ENCODE measurements at places on chromosomes 11 and 22.

GRCh38 chr11:20501971-20502370 lies 97.4 kb upstream of the SLC6A5 start:
- DNase-seq, result no peak

DNA sequence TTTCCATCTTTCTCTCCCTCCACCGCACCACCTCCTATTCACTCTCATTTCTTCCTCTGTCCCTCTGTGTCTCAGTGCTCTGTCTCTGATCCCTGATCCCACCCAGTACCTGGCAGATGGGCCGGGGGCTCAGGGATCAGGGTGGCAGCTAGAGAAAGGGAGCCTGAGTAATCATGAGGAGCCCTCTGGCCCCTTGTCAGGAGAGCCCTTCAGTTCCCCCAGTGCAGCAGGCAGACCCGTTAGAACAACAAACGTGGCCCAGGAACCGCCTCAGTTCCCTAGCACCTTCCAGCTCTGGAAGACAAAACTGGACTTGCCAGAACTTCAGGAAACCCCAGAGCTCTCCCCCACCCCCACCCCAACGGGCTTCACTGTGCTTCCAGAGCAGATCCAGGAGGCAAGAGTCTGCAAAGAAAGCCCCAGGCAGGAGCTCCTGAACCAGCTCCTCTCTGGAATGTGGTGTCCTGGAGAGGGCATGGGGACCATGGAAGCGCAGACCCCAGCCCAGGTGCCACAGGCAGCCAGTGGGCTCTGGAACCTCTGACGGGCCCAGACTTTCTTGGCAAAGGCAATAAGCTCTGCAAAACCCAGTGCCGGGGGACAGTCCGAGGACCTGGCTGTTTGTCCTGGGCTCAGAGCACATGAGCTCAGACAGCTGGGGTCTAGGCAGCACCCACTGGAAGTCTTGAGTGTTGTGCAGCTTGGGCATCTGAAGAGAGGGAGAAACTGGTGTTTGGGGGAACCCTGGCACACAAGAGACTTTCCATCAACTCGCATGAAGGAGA lies 43.2 kb downstream of the LMO1 start:
- no peak for DNase-seq

DNA sequence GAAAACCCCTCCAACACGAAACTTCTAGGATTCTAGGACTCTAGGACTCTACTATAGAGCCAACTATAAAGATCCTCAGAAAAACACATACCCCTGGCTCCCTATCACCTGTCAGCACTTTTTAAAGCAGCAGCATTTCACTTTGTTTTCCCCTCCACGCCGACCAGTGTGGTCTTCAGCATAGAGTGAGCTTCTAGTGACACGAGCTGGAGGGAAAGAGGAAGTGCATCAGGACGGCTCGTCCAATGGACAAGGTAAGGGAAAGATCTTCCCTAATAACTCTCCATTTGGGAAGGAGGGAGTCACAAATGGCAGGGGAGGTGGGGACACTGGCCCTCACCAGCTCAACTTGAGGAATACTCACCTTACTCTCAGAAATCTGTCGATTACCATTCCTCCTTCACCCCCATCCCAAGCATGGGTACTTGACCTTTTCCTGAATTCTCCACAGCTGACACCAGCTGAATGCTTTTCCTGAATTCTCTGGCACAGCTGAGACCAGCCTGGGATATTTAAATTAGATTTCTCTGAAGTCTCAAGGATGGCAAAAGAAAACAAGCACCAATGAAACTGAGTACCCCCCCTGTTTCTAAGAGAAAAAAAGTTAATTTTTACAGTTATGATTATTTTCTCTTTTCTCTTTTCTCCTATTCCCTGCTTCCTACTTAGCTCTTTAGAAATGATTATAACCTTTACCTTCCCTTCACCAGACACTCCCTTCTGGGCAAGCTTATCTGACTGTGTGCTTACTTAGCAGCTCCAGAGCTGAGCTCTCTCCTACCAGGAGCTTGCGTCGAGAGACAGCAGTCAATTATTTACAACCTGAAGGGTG lies 33.3 kb upstream of the NNMT start:
- no peak for DNase-seq

DNA sequence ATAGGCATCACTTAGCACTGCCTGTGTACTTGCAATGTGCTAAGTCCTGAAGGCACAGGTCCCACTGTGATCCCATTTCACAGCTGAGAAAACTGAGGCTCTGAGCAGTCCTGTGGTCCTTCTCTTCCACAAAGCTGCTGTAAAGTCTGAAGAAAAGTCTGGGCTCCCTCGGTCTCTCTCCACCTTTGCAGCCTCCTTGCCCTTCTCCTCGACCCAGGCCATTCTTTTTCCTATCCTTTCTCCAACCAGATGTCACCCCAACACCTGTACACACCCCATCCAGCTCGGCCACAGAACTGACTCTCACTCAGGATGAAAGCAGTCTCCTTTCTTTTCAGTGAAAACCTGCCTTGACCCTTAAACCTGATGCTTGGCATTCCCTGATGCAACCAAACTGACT lies 42.6 kb upstream of the SYT13 start:
- no peak for DNase-seq
